ENCODE measurements at places on chromosomes 4 and X.

DNA sequence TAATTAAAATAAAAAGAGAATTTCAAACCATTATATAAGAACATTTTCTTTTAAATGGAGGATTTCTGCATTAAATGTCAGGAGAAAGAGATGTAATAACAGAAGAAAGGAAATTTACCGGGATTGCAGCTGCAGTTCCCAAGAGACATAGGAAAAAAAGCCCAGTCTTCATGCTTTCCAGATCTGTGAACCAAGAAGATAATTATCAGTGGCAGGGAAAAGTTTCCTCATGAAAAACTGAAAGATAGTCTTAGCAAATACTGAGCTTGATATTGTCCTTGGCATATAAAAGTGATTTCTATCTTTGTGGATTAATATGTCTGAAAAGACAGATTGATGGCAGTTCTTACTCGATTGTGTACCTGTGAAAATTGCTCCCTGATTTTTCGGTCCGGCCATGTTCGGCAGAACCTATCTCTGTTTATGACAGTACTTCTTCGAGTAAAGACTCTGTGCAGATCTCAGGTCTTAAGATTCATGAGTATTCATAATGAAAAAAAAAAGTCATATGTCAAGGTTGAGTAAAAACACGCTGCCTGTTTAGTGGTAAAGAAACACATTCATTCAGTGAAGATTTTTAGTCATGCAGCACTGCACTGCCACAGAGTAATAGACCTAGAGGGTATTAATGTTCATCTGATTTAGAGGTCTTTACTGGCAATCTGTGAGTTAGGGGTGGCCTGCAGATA, 29.6 kb downstream of the SPARCL1 start:
- DNase-seq, result no peak

- no peak for DNase-seq
Measured at GRCh38 chrX:40423299-40423698, 157.5 kb upstream of the ATP6AP2 start.

- peak; percentile 21 for DNase-seq
Measured at GRCh38 chr4:120718979-120719566, 203.5 kb downstream of the PRDM5 start.

DNA sequence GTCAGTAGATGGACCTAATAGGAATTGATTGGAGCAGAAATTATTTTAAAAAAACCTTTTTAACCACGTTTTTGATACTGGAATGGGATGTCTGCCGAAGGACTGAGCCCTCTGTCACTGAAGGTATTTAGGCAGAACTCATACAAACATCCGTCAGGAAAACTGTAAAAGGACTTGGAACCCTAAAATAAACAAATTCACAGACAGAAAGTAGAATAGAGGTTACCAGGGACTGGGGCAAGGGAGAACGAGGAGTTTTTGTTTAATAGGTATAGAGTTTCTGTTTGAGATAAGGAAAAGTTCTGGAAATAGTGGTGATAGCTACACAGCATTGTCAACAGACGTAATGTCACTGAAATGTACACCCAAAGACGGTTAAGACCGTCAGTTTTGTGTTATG, 105.5 kb downstream of the BCOR start:
- DNase-seq, result no peak

DNA sequence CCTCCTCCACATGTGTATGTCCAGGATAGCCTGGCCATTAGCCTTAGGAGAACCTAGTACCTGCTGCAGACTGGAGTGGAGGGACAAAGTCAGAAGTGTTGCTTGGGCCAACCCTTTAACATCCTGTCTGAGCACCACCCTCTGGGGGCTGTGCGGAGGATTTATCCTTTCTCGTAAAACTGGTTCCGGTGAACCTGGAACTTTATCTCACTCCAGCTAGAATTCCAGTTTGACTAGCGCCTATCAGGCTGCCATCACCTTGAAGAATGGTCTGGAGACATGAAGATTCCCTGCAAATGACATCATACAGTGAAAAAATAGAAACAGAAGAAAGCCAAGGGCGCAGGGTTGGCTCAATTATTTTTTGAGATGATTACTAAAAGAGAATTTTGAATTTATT, 4.0 kb downstream of the TCEAL8 start:
- DNase-seq, result no peak

GRCh38 chr4:3436048-3436797, 5.5 kb upstream of the HGFAC start:
- DNase-seq, result no peak

DNA sequence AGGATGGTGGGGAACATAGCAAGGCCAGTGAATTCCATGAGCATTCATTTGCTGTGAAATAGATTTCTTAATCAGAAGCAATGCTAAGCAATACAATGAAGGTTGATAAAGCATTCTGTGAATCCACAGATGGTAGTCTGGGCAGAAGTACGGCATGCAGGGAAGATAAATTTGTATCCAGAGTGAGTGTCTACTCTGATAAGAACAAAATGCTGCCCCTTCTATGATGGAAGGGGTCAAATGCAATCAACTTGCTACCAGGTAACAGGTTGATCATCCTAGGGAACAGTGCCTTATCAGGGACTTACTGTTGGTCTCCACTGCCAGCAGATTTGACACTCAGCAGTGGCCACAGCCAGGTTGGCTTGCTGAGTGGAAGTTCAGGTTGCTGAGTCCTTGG, 189.4 kb downstream of the MAB21L2 start:
- DNase-seq, result no peak

All from CD4-positive, alpha-beta T cell treated with Interleukin-17A for 1 hour (primary cell).